ENCODE measurements at places on chromosomes 1 and 21.

- DNase-seq: no peak
These were observed 10.1 kb upstream of the XCL2 start for GRCh38 chr1:168553680-168554553.

DNA sequence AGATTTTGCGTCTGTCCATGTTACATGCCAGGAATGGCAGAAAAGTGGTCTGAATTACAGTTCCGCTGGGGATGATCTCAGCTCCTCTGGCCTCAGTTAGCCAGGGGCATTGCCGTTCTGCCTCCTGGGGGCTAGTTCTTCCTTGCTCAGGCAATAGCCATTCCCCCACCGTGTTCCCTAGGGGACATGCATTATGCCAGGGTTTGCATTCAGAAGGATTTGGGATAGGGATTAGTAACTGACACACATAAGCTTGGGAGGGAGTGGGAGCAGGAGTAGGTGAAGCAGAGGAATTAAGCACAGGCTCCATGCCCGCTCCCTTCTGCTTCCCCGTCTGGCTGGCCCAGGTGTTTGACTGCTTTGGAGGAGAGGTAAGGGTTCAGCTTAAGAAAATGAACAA lies 12.7 kb downstream of the LRRC71 start:
- no peak for DNase-seq

DNA sequence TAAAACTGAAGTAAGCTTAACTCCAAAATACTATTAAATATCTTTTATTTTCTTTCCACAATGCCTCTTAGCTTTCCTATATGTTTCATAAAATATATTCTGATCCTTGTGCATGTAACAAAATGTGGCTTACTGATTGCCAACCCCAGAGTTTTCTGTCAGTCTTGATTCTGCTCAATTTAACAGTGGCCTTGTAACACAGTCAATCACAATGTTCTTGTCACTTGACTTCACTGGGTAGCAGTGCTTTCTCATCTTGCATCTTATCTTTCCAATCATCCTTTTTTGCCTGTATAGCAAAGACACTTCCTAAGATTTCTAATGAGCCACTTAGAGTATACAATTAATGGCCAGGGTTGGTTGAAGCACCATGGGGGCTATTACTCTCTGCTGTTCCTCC lies 19.9 kb upstream of the BRINP3 start:
- no peak for DNase-seq

DNA sequence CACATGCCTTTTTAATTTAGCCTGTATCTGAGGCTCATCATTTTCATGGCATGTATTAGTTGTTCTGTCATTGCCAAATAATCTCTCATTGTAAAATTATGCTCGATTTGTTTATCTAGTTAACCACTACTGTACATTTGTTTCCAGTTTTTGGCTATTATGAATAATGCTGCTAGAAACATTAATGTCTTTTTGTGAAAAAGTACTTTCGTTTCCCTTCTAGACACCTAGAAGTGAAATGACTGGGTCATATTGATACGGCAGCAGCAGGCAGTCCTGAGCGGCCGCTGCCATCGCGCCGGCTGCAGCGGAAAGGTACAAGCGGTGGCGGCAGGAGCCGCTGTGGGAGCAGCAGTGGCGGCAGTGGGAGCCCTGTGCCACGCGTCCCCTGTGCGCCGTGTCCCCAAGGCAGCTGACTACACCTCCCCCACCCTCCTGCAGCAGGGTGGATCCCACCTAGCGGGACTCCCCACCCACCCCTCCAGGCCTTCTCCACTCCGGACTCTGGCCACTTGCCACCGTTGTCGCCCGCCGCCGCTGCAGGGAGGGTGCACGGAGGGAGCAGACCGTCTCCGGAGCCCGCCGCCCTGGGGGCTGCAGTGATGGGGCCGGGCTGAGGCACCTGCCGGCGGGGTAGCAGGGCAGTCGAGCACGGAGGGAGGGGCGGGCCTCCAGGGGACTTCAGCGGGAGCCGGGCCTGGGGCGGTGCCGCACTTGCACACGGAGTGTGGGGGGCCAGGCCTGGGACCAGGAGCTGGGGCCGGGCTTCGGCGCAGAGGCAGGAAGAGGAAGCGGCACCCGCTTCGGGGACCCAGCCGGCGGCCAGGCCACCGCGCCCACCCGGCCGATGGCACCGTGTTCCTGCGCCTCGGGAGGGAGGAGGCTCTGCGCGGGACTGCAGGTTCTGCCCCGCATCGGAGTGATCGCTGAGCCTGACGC lies 66.8 kb upstream of the RGS7 start:
- DNase-seq: peak; percentile 45

DNA sequence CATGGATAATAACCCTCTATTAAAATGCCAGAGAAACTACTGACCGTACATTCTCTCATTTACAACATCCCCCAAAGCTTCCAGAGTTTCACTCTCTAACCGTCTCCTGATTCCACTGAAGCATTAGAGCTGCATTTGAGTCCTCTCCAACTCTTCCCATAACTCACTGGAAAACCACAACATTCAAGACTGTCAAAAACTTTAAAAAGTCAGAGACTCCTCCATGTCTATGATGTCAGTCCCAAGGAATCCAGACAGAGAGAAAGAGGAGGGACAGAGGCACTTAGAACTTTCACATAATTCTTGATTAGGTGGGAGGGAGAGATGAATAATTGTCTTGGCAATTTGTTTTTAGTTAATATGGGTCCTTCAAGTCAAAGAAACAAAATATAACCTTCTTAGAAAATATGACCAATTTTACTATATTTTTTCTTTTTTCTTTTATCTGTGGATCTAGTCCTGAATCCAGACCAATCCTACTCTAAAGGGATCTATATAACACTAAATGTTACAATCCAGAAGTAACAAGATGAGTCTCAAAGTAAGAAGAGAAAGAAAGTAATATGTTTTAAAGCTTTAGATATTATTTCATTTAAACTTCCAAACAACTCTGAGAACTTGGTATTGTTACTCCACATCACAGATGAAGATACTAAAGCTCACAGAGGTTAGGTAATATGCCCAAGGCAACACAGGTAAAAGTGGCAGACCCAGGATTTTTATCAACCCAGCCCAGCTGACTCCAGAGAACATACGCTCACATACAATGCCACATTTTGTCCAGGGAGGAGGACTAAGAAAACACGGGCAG lies 23.8 kb downstream of the OTUD7B start:
- DNase-seq: no peak

DNA sequence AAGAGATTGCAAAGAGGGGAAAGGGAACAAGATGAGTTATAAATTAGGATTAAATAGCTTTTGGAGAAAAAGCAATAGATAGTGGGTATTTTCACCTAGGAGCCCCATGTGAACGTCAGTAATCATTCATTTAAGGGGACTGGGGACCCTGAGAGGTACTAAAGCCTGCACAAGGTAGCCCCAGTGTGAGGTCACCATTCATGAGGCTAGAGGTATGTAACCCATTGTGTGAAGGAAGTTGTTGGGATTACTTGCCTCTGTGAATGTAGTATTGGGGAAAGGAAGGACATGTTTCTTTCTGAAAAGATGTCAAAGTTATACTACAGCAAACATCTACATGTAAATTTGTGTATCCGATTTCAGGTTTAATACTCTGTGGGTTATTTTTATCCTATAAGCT lies 276.8 kb downstream of the TBX15 start:
- no peak for DNase-seq

DNA sequence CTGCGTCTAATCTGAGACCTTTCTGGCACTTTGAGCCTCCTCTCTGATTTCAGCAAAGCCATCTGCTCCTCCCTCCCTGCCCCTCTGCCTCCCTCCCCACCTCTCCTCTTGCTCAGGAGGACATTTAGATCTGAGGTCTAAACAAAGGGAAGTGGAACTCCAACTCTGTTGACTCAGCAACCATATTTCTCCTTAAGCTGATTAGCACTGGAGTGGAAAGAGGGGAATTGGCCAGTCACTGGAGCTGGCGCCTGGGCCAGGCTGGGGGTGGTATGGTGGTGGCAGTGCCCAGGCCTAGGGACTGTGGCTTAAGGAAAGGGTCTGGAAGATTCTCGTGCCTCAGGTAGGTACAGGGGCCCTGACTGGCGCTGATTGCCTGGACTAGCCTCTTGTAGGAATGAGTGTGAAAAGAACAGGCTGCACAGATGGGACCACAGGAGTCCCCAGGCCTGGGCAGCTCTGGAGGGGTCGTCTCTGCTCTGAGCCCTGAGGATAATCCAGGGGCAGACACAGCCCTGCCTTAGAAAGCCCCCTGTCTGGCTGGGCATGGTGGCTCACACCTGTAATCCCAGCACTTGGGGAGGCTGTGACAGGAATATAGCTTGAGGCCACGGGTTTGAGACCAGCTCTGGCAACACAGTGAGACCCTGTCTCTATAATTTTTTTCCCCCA lies 11.9 kb downstream of the SH2D2A start:
- DNase-seq: no peak

GRCh38 chr1:30816211-30817076 lies 58.9 kb upstream of the LAPTM5 start:
- no peak for DNase-seq

DNA sequence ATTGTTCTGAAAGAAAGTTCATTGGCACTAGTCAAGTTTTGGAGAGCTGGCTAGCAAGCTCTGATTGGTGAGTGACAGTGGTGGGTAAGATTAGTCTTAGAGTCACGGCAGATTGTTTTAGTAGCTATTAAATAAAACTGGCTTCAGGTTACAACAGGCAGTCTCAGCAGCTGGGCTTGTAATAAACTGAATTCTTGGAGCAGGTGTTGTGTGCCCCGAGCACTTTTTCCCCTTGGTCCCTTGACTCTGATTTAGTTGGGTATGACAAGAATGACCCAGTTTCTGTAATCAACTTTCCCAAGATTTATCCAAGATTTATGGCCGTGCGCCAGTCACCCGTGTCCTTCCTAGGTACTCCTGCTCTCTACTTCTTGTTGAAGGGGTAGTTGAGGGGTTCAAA lies 40.2 kb downstream of the TBCE start:
- no peak for DNase-seq

GRCh38 chr1:155263067-155263466 lies 907 bp upstream of the SCAMP3 start:
- no peak for DNase-seq

DNA sequence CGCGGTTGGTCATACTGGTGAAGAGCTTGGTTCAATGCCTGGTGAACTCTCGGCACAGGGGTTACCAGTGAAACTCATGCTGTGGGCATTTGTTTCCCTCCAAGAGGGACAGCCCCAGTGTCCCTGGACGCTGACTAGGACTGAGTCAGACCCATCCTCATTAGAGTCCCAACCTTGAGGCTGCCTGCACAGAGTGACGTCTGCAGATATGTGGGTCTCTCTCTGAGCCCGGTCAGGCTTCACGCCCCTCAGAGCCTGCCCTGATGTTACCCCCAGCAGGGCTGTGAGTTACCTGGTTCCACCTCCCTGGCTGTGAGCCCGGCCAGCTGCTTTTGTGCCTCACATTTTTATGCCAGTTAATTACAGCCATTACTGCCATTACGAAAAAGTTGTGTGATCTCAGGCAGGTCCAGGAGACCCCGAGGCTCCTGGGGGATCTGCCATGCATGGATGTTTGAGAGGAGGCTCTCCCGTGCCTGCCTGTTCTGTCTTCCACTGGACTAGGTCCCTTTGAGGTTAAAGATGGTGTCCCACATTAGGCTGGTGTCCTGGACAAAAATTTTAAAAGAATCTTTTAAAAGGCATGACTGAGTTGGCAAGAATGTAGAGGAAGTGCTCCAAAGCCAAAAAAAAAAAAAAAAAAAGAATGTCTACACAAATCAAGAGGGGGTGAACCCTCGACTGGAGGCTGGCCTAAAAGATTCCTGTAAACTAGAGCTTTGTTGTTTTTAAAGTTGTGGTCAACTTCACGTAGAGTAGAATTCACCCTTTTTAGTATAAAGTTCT lies 36.6 kb upstream of the PADI1 start:
- DNase-seq: no peak

- no peak for DNase-seq
These were observed 9.7 kb upstream of the TENT5C start for GRCh38 chr1:117596023-117596720.

- no peak for DNase-seq
These were observed 2.2 kb downstream of the RALGPS2 start for GRCh38 chr1:178727014-178727895.

- no peak for DNase-seq
These were observed 5.5 kb downstream of the ETS2 start for GRCh38 chr21:38811257-38811656.

DNA sequence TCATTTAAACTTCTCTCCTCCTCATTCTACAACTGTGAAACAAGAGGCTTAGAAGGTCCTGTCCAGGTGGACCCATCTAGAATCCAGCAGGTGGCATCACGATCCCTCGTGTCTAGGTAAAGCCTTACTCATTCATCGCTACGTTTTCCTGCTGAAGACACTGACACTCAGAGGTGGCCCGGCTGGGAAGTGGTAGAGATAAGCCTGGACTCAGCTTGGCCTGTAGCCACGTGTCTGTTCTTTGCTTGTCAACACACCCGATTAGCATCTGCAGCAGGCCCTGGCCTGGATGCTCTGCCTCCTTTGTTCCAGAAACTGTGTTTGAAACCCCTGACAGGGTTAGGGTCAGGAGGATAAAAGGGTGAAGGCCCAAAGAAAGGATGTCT lies 43.4 kb downstream of the PARP1 start:
- DNase-seq: no peak

- DNase-seq: no peak
These were observed 13.9 kb downstream of the CCDC18 start for GRCh38 chr1:93194231-93194990.

DNA sequence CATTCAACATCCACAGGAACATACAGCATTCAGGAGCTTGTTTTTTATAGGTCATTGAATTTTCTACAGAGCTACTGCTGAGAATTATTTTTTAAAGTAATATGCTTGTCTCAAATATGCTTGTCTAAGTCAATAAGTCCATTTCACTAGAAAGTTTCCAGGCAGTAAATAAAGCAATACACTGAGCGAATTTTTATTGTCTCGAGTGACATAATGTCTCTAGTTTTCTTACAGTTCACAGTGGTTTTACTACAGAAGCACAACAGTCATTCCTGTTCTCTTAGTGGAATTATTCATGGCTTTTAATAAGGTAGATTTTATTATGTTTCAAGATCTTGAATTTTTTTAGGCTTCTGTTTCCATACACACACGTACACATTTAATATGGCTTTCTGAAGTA lies 83.8 kb downstream of the HS2ST1 start:
- no peak for DNase-seq

- peak; percentile 68 for DNase-seq
These were observed 9.9 kb downstream of the TSSK3 start for GRCh38 chr1:32372149-32372756.

- no peak for DNase-seq
These were observed 32.3 kb downstream of the CHRM3 start for GRCh38 chr1:239418681-239419080.

All from activated CD4-positive, alpha-beta T cell treated with anti-CD3 and anti-CD28 coated beads, Interleukin-2, Interleukin-6, amounts not matched to agents 100 ng/mL and 50 ng/mL, durations not matched to agents 16 hours and 8 hours (primary cell).